Effector CD4-positive, alpha-beta T cell (primary cell): ENCODE measurements at places on chromosomes 12 and 14.

DNA sequence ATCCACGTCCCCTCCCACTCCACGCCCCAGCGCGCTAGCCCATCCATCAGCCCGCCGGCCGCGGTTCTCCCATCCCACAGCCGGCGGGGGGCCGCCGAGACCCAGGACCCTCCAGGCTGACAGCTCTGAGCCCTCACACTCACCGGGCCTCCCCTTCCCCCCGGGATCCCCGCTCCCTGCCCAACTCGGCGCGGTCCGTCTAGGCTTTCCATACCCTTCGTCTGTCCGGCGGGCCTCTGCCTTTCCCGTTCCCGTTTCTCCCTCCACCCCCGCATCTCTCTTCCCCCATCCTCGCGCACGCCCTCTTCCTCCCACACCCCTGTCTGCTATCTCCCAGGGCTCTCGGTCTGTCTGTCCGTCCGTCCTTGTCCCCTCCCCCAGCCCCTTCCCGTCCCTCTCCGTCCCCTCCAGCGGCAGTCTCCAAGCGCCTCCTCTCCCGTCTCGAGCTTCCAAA is 726 bp downstream of the ZFHX2 start:
- DNase-seq, result no peak

DNA sequence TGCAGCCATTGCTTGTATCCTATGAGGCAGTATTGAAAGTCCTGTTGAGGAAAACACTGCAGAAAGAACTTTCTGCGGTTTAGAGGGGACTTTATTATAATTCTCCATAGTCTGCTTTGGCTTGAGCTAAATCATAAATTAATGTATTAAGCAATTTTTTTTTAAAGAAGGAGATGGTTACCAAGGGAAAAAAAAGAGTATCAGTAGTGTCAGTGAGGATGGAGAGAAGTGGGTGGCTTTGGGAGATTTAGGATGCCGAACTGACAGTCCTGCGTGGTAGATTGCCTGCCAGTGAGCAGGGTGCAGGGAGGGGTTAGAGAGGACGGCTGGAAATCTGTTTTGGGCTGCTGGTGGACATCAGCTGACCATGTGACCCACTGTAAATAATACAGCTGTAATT is 96.8 kb downstream of the MYRFL start:
- no peak for DNase-seq

DNA sequence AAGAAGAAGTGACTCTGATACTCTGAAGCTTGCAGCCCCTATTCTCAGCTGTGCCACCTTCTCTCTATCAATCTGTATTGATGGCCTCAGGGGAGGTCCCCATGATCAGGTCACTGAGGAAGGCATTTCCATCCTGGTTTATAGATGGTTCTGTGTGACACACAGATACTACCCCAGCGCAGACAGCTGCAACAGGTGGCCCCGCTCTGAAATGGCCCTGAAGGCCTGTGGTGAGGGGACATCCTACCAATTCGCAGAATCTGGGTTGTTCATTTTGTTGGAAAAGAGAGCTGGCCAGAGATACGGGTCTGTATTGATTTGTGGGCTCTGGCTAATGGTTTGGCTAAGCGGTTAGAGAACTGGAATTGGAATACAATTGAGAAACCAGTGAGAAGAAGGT is 21.7 kb downstream of the DLK1 start:
- DNase-seq, result no peak

DNA sequence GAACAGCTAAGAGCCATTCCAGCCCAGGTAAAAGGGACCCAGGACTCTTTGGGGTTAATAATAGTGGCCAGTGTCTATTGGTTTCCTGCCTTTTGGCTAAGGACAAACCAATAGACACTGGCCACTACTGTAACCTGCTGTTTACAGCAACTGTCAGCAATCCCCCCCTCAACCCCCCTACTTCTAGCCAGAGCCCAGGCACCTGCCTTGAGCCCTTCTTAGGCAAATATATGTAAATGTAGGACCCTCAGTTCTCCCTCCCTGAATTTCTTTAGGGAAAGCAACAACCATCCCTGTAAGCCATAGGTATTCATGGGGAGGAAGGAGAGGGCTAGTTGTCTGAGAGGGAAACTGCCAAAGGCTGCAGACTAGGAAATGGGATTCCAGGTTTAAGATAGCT is 22.3 kb downstream of the HOXC4 start:
- DNase-seq, result no peak

DNA sequence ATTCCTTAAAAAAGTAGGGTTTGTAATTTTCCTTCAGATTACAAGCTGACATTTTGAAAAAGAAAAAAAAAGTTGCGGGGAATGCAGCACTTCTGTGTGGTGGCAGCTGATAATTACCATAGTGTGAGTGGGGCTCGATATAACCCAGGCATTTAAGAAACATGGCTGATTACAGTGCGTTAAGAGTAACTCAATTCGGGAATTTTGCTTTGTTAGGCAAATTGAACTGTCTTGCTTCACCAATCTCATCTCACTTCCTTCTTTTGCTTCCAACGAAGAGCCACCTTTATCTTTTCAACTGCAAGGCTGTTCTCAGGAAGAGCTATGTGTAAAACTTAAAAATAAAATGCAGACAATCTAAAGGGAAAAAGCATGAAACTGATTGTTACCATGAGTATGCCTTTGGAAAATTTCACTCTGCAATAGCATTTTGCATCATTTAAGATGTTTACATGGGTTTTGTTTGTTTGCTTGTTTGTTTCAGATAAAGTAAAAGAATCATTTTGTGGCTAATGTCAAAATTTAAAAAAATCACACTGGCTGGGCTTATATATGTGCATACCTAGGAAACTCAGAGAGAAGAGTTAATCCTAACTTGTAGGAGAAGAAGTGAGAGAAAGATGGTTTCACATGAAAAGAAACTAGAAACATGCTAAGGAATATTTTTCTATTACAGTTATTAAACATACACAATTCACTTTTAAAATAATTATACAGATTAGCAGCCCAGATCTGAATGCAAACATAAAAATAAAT is 295.9 kb upstream of the ATP2B1 start:
- no peak for DNase-seq
